Activated CD4-positive, alpha-beta T cell treated with anti-CD3 and anti-CD28 coated beads, Interleukin-2, amount 10 ng/mL, durations not matched to agents 24 days and 14 days (primary cell): ENCODE measurements at places on chromosomes 16 and 17. TPM values are rescaled to one million over a fixed set of nuclear protein-coding genes. Genes with fewer than 3 reads are reported as not detected.

- DNase-seq = no peak
- no peak overlapping the region for H3K4me3 ChIP-seq
- H3K36me3 ChIP-seq = no peaks in the 10 kb centered on the region
- peaks cover 2% of the 10 kb centered on the region for H3K4me1 ChIP-seq
- no peak overlapping the region for H3K27ac ChIP-seq
Measured at GRCh38 chr16:74817851-74818250, 43.2 kb upstream of the FA2H start.

Gene EVI2B
- total RNA-seq = 16.6 and 18.7 TPM in 2 replicates

DNA sequence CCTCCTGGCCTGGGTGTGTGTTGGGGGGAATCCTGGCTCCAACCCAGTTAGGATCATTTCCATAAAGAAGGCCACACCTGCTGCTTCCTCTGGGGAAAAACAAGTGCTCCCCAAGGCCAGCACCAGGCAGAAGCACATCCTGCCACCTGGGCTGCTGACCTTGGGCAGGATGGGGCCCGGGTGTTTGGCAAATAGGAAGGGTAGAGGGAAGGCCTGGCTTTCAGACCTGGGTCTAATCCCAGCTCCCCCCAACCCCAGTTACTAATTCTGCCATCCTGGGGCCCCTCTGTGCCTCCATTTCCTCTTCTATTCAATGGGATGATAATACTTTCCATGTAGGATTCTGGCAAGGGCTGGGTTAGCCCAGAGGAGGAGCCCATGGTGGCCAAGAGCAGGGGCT is 3.0 kb upstream of the NLRC5 start:
- H3K27ac ChIP-seq = peak overlapping the region; percentile 80
- no peak for DNase-seq
- no peaks in the 10 kb centered on the region for H3K27me3 ChIP-seq

Gene TBC1D3H
- total RNA-seq = not detected in 2 replicates

Gene RBFOX1
- not detected in 2 replicates for total RNA-seq

Gene GRIN2A
- not detected in 2 replicates for total RNA-seq

Gene QPRT
- 5.8 and 6.3 TPM in 2 replicates for total RNA-seq

DNA sequence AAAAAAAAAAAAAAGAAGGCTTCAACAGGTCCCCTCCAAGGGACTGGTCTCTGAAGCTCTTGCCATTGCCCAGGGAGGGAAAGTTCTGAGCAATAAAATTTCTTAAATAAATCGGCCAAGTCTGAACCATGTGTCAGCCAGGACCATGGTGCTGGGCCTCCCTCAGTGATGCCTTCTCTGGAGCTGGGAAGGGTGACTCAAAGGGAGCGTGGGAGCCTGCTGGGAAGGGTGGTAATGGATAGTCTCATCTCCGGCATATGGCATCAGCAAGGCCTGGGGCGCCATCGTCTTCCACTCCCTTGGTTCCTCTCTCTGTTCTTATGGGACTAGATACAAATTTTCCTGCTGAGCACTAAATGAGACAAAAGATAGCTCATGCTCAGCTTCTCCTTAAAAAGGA is 2.3 kb downstream of the VKORC1 start:
- no peak overlapping the region for H3K27ac ChIP-seq
- H3K27me3 ChIP-seq = no peaks in the 10 kb centered on the region
- DNase-seq = no peak
- peaks cover 19% of the 10 kb centered on the region for H3K36me3 ChIP-seq
- peaks cover 23% of the 10 kb centered on the region for H3K4me1 ChIP-seq
- peak overlapping the region; percentile 47 for H3K4me3 ChIP-seq

Gene TMEM92
- 0.44 and 0.47 TPM in 2 replicates for total RNA-seq

- peak; percentile 87 for DNase-seq
- no peaks in the 10 kb centered on the region for H3K27me3 ChIP-seq
- peaks cover 19% of the 10 kb centered on the region for H3K4me1 ChIP-seq
- peaks cover 10% of the 10 kb centered on the region for H3K36me3 ChIP-seq
Measured at GRCh38 chr17:82648742-82649331, 593 bp upstream of the WDR45B start.

GRCh38 chr16:11147754-11148444 is 108.1 kb downstream of the SOCS1 start:
- no peaks in the 10 kb centered on the region for H3K27me3 ChIP-seq
- peaks cover 25% of the 10 kb centered on the region for H3K36me3 ChIP-seq
- no peak overlapping the region for H3K27ac ChIP-seq
- H3K4me1 ChIP-seq = peaks cover 25% of the 10 kb centered on the region

- no peak overlapping the region for H3K27ac ChIP-seq
- H3K4me1 ChIP-seq = no peaks in the 10 kb centered on the region
- no peaks in the 10 kb centered on the region for H3K36me3 ChIP-seq
- no peaks in the 10 kb centered on the region for H3K27me3 ChIP-seq
- H3K4me3 ChIP-seq = no peak overlapping the region
Measured at GRCh38 chr16:85514295-85514597, 98.9 kb upstream of the GSE1 start.

DNA sequence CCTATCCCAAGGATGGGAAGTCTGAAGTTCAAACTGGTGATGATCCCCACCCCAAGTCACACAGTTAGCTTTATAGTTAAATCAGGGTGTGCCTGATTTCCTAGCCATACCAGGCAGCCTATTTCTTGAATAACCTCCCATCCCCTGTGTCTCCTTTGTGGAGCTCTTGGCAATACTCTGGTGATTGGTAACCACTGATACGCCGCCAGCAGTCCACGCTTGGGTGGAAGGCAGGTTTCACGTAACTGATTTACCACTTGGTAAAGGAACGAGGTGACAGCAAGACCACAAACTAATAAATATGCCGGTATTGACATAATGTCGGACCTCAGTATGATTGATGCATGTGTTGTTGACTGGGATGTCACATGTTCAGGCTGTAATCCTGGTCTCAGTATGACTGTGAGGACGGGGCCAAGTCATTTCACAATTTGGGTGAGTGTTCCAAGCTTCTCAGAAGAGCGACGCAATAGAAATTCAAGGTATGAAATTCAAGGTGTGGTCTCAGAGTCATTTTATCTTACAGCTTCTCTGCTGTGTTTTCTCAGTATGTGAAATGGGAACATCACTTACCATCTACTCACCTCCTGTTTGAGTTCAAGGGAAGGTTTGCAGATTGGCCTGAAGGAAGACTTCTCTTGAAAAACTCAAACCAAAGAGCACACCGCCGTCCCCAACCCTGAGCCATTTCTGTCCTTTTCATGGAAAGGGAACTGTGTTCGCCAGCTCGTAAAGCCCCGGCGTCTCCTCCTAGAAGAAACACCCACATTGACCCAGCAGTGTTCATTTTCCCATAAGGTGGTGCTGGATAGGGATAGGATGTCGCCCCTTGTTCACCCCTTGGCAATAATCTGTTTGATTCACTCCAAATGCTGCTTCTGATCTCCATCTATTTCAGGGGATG is 678.9 kb downstream of the WWOX start:
- peak; percentile 87 for DNase-seq
- no peaks in the 10 kb centered on the region for H3K27me3 ChIP-seq
- H3K4me1 ChIP-seq = peaks cover 53% of the 10 kb centered on the region
- peak overlapping the region; percentile 63 for H3K4me3 ChIP-seq

- no peaks in the 10 kb centered on the region for H3K27me3 ChIP-seq
- peaks cover 7% of the 10 kb centered on the region for H3K4me1 ChIP-seq
- H3K36me3 ChIP-seq = peaks cover 7% of the 10 kb centered on the region
- no peak overlapping the region for H3K4me3 ChIP-seq
Measured at GRCh38 chr17:59167571-59168001, 12.0 kb downstream of the PRR11 start.

DNA sequence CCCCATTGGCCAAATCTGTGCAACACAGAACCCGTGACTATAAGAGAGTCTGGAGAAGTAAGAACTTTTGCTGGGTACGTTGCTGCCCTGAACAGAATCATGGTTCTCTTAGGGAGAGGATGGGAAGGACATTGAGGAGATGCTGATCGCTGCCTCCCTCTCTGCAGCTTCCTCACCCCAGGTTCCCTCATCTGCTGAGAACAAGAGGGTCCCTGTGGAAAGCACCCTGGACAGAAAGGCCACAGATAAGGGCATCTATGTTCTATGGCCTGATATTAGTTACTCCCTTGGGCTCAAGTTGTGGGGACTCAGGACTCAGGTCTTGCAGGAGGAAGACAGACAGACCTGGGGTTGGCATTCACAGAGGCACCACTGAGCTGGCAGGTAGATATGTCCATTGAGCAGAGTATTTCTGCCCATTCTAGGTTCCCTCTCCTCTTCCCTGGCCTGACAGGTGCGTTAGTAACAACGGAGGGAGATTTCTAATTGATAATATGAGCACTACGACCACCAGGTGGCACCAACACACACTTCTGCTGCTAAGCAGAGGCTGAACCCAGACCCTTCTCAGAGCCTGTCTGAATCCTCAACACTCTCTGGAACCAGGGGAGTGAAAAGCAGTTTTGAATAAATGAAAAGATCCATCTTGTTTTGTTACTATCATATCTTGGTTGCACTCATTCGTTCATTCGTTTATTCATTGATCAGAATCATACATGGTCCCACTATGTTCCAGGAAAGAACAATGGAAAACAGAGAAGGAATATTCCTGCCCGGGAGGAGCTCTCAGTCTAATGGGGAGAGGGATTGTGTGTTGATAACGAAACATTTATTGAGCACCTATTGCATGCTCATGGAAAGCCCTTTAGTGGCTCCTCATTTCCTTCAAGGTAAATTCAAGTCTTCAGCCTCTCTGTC is 56.4 kb downstream of the SLC6A2 start:
- H3K36me3 ChIP-seq = no peaks in the 10 kb centered on the region
- H3K4me1 ChIP-seq = no peaks in the 10 kb centered on the region
- no peak overlapping the region for H3K4me3 ChIP-seq
- peak; percentile 86 for DNase-seq
- H3K27me3 ChIP-seq = peaks cover 8% of the 10 kb centered on the region
- H3K27ac ChIP-seq = no peak overlapping the region

- H3K36me3 ChIP-seq = peaks cover 5% of the 10 kb centered on the region
- H3K27me3 ChIP-seq = no peaks in the 10 kb centered on the region
- peak within 1 kb of the TSS; percentile 87 for H3K4me3 ChIP-seq
- H3K4me1 ChIP-seq = peaks cover 13% of the 10 kb centered on the region
- DNase-seq = peak; percentile 91
Measured at GRCh38 chr16:20763461-20764232, at the start of gene ACSM3. Gene ACSM3, plus strand, starts transcription at chr16:20764014. Its CDS starts 6,021 bp downstream, at chr16:20770035.
